ENCODE measurements at places on chromosomes 13 and 19.

DNA sequence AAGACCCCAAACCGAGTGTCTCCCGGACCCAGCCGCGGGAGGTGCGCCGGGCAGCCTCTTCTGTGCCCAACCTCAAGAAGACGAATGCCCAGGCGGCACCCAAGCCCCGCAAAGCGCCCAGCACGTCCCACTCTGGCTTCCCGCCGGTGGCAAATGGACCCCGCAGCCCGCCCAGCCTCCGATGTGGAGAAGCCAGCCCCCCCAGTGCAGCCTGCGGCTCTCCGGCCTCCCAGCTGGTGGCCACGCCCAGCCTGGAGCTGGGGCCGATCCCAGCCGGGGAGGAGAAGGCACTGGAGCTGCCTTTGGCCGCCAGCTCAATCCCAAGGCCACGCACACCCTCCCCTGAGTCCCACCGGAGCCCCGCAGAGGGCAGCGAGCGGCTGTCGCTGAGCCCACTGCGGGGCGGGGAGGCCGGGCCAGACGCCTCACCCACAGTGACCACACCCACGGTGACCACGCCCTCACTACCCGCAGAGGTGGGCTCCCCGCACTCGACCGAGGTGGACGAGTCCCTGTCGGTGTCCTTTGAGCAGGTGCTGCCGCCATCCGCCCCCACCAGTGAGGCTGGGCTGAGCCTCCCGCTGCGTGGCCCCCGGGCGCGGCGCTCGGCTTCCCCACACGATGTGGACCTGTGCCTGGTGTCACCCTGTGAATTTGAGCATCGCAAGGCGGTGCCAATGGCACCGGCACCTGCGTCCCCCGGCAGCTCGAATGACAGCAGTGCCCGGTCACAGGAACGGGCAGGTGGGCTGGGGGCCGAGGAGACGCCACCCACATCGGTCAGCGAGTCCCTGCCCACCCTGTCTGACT, 7.9 kb downstream of the MAP1S start:
- DNase-seq: no peak

- DNase-seq: no peak
Observed at GRCh38 chr19:46297700-46298478, 1.0 kb downstream of the HIF3A start.

DNA sequence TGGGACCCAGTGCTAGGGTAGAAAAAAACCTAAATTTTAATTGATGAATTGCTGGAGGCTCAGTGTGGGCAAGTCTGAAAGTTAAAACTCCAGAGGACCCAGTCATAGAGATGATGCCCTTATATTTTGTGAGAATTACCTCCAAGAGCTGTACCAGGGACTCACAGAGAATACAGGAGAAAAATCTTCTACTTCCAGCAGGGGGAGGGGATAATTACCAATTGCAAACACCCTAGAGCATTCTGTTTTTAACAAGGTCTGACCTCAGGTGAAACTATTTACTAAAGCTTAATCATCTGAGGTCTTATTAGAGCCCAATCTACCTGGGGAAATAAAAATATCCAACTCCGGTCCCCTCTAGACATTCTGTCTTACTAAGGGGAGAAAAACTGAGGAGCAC, 994.7 kb upstream of the MIR17HG start:
- DNase-seq: no peak

DNA sequence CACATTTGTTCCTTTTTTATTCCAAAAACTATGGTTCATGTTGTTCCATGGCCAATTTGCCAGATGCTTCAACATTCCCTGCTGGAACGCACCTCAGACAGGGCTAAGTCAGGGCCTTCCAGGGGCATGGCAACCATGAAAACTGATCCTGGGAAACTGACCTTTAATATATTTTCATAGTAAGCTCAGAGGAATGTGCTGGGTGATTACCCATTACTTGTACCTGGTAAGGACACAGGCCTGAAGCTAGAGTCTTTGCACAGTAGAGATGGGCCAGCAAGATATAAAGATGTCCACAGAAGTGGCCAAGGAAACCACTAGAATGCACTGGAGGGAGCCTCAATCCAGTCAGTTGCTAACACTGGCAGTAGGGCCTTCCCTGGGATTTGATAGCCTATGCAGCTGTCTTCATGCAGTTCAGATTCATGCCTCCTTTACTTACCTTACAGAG, 353.1 kb downstream of the ENOX1 start:
- DNase-seq: no peak

DNA sequence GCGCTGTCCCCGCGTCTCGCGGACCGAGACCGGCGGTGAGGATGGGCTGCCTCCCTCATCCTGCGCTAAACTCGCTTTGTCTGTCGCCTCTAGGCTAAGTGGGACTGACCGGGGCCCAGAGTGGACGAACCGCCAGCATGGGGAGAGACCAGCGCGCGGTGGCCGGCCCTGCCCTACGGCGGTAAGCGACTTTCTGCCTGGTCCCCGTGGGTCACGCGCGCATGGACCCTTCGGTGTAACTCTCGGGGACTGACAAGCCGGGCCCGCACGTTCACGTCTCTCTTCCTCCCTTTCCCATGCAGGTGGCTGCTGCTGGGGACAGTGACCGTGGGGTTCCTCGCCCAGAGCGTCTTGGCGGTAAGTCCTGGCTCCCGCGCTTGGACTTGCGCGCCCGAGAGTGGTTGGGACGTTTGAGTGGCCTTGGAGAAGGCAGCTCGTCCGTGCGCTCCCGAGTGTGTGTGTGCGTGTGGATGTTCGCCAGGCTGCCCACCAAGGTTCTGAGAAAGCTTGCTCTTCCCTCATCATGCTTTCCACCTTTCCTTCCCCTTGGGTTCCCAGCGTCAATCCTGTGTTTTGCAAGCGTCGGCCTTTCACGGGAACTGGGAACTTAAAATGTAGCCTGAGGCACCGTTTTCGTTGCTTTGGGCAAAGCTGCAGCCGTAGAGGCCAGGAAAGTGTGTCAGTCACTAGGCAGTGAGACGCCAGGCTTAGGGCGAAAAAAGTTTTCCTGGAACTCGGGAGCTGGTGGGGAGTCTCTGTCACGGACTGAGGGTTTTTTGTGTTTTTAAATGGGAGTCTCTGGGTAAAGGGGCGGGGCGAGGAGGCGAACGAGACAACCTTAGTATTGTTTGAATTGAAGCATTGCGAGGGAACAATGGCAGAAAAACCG, 927 bp downstream of the COL4A2 start:
- DNase-seq: peak; percentile 55

DNA sequence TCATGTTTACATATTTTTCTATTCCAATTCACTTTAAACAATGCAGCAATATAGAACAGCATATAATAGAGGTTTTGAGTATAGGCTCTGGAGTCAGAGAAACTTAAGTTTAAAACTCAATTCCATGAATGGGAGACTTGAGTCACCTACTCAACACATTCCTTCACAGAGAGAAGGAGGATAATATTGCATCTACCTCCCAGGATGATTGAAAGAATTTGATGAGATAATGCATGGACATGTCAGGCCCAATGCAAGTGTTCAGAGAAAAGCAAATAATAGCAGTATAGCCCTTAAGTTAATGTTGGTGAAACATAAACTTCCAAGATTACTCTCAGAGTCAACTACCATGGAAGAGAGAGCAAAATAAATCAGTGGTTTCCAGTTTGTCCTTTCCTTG, 170.2 kb downstream of the DCLK1 start:
- DNase-seq: no peak

Data from NCI-H1105 treated with DMSO at 0.1 percent for 48 hours (cell line).